ENCODE measurements at places on chromosomes 2 and 18.

DNA sequence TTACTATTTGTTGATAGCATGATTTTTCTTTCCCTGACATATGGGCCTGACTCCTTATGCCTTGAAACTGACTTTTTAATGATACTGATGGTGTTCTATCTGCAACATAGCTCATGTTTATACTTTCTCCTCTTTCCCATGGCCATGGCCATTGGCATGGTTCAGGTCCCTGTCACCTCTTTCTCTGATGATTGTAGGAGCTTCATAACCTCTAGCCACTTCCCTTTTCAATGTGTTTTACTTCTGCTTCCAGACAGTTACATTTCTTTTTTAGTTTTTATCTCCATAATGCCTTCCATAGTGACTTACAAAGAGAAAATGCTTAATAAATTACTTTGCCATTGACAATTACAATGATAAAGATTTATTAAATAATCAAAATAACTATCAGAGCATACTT is 177.9 kb upstream of the SETBP1 start:
- DNase-seq, result no peak

- no peak for DNase-seq
Observed at GRCh38 chr2:180790891-180791290, 189.5 kb upstream of the UBE2E3 start.

DNA sequence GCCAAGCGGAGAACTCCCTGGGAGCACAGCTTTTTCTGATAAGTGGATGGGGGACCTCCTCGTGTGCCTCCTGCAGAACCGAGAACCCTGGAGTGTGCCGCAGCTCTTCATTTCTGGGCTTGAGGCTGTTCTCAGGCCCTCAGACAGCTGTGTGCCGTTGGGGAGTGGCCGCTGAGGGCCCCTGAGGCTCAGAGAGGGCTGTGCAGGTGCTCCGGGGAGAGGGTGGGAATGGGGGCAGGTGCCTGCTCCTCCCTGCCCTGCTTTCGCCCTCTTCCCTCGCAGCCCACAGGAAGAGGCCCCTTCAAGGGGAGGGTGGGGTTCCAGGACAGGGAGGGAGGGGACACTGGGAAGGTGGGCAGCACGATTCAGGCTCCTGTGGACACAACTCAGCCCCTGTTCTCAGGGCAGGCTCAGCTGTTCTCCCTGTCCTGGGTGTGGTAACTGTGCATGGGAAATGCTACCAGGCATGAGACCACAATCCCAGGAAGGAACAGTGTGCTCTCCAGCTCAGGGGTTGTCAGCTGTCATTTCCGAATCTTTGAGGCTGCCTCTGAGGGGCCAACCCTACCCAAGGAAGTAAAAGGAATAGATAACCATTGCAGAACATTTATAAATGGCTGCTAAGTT is 11.3 kb downstream of the LCT start:
- DNase-seq, result no peak

- no peak for DNase-seq
Observed at GRCh38 chr2:150522269-150522668, 34.8 kb upstream of the RND3 start.

GRCh38 chr2:120938045-120938771 is 202.5 kb downstream of the GLI2 start:
- DNase-seq, result peak; percentile 9

DNA sequence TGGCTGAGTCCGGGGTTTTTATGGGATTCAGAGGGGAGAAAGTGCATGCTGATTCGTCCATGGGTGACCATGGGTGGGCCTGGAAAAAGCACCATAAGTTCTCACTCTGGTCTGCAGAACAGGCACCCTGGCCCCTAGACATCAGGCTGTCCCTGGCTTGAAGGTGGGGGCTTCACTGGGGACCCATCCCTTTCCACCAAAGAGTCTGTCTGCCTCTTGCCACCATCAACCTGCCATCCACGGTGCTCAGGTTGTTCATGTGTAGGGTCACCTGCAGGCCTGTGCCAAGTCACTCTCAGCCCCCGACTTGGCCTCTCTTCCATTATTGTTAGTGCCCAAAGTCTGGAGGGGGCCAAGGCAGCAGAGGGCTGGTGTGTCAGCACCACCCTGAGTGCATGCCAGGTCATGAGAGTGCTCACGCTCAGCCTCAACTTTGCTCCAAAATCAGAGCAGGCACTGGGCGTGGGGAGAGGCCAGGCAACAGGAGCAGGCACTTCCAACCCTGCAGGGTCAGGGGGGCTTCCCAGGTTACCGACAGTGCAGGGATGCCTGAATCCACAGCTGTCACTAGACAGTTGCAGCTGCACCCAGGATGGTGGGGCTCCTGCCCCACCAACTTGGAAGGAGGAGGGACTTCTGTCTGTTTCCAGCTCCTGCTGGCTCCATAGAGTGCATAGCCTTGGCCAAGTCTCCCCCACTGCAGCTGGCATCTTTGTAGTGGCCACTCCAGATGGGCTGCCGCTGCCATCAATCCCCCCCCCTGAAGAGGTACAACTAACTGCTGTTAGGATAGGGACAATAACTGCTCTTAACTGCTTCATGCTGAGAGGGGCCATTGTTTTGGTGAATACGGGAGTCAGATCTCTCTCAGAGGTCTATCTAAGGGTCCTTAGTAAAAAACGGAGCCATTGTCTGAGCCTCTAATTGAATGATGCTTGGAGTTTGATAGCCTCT is 209.3 kb downstream of the AKAIN1 start:
- no peak for DNase-seq

DNA sequence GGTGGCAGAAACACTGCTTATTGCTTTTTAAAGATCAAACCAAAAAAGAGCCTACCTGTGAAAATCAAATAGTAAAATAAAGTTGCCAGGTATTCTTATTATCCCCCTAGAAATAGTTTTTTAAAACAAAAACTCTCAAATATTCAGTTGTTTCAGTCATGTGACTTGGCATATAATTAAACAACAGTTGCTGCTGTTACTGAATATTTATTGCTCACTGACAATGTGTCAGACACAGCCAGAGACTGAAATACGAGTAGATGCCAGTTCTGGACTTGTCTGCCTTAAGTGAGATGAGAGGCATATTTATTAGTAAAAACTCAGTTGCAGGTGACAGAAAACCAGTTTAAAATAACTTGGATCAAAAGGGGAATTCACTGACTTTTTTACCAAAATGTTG is 106.0 kb upstream of the RAB12 start:
- no peak for DNase-seq

DNA sequence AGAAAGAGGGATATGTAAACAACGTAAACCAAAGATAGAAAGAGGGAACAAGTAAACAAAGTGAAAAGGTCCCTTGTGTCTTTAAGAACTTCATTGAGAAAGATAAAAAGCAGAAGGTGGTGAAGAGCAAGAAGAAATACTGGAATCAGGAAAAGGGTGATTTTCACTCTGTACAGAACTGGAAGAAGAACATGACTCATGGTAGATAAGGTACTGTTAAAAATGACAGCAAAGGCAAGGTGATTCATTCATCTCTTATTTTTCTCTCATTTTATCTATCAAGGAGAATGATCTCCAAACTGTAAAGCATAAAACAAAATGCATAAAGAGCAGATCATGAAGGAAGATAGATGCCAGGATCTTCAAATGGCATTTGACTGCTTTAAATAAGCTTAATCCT is 724.6 kb upstream of the CELF4 start:
- DNase-seq, result no peak

- DNase-seq, result peak; percentile 40
Observed at GRCh38 chr2:68487773-68488355, 20.5 kb downstream of the APLF start.

DNA sequence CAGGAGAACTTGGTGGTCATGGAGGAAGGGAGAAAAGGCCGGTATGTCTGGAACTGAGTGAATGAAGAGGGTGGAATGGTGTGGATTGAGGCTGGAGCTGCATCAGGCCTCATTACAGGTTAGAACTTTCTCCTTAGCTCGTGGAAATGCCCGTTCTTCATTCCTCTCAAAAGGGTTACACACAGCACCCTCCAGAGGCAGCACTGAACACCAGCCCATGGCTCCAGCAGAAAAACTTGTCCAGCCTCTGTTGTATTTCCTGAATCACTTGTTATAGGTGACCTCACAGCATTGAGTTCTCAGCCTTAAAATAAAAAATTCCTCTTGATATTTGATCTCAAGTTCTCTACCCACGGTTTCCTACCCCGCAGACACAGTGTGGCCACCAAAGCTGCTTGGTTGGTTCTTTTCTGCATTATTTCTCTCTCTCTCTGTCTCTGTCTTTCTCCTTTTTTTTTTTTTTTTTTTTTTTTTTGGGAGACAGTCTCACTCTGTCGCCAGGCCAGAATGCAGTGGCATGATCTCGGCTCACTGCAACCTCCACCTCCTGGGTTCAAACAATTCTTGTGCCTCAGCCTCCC is 89.6 kb downstream of the ITGB1BP1 start:
- peak; percentile 86 for DNase-seq

- DNase-seq, result no peak
Observed at GRCh38 chr2:220552790-220553535, 925.5 kb downstream of the SLC4A3 start.

GRCh38 chr2:42123426-42123825 is 45.7 kb upstream of the EML4 start:
- no peak for DNase-seq

GRCh38 chr18:1976484-1976883 is 594.8 kb downstream of the METTL4 start:
- DNase-seq, result no peak

DNA sequence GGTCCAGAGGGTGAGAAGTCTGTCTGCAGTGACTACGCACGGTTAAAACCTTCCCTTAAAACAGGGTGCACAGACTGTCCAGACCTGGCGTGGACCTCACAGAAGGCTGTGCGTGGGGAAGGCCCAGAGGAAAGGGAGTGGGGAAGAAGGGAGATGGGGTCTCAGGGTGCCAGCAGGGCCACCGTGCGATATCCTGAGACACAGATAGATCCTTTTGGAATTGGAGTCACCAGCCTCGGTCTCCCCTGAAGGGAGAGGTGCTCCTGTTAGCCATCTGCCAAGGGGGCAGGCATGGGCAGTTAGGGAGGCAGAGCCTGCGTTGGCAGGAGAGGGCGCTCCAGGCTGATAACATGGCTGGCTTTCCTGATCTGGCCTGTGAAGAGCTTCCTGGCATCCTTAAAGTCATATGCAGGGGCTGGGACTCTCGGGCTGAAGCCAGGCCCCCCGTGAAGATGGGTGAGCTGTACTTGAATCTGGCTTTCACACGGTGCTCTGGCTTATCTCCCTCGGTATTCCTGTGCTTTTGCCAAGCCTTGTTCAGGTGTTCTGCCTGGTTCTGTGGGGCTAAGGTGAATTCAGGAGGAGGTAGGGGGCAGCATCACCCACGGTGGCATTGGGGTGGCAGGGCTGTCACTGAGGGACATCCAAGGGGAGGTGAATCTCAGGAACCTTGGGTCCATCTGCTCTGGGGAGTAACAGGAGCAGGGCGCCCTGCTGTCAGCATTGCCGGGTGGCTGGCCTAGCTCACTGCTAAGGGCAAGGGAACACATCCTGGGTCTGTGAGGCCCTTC is 107.2 kb upstream of the SMAD2 start:
- DNase-seq, result no peak

DNA sequence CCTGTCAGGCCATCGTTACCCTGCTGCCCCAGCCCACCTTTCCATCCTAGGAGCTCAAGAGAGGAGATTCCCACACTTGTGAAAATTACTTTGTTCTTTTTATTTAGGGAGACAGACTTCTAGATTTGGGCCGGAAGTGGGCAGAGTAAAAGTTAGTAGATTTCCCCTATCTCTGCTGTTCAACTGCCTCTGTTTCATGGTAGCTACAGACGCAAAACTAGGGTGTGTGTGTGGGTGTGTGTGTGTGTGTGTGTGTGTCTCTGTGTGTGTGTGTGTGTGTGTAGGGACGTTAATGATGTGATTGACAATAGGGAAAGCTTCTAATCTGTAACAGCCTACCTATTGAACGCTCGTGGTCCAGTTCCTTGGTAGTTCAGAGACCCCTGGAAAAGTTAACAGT is 438 bp downstream of the PSMA8 start:
- no peak for DNase-seq

GRCh38 chr2:234110219-234110618 is 59.7 kb downstream of the SPP2 start:
- DNase-seq, result no peak

DNA sequence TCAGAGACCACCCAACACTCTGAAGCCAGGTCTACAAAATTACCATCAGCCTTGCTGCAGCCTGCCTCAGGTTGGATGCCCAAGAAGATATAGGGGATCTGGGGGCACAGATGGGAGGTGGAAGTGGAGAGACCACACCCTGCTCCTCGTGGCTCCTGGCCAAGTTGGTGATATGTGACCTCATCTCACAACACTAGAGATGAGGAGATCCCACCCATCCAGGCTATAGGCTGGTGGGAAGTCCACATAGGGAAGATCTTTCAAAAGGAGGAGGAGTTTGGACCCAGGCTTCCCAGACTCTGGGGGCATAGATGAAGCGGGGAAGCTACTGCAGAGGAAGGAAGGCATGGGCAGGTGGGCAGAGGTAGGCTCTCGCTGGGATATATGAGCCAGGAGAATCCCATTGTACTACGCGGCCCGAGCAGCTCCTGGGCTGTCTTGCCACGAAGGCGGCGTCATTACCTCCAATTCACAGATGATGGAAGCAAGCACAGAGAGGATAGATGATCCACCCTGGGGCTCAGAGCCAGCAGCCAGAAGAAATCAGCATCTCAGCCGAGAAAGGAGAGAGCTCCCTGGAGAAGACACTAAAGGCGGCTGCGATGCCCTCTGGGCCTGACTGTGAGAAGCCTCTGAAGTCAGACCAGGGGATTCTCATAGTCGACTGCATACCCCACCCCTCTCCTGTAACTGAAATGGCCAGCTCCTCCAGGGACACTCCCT is 96.0 kb downstream of the RHOB start:
- no peak for DNase-seq

DNA sequence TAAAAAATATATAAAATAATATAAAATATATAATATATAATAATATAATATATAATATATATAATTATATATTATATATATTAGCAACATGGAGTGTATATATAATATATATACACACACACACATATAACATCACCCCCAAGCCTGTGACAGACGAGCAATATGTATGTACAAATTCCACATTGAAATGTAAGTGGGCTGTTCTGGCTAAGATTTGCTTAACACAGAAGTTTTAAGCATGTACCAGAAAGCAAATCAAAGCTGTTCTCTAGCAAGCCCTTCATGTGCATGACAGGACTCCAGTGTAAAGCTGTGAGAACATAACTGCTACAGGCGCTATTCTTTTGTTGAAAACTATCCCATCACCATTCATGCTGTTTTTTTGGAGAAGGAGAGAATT is 261.7 kb upstream of the TNP1 start:
- no peak for DNase-seq

- no peak for DNase-seq
Observed at GRCh38 chr2:78301166-78301789, 724.2 kb upstream of the REG3G start.

GRCh38 chr18:57895182-57895581 is 92.1 kb upstream of the ATP8B1 start:
- no peak for DNase-seq

- peak; percentile 55 for DNase-seq
Observed at GRCh38 chr2:2743164-2743571, 412.1 kb upstream of the MYT1L start.

- DNase-seq, result no peak
Observed at GRCh38 chr2:123723706-123724105, 301.4 kb upstream of the CNTNAP5 start.

DNA sequence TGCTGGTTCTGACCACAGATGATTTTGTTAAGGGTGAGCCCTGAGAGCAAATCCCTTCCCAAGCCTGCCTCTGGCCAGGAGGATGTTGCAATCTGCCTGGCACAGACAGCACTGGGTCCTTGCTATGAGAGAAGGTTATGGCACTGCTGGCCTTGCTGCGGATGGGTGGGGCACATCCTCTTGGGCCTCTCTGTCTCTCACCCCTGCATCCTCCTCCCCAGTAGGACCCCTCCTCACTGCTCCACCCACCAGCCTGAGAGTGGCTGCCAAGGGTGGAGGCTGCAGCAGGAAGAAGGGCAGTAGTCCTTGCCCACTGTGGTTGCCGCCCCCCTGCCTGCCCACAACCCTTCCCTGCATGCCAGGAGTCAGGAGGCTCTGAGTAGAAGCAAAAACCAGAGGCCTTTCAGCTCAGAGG is 180.9 kb downstream of the ZBTB7C start:
- DNase-seq, result no peak
